Right ventricle myocardium superior (tissue), 1 donor: ENCODE measurements at places on chromosomes 16 and 17.

- DNase-seq = peak; percentile 88
Measured at GRCh38 chr16:711548-712320, 3.2 kb upstream of the METRN start.

GRCh38 chr16:88465387-88465983 is 12.4 kb downstream of the ZFPM1 start:
- no peak for DNase-seq

DNA sequence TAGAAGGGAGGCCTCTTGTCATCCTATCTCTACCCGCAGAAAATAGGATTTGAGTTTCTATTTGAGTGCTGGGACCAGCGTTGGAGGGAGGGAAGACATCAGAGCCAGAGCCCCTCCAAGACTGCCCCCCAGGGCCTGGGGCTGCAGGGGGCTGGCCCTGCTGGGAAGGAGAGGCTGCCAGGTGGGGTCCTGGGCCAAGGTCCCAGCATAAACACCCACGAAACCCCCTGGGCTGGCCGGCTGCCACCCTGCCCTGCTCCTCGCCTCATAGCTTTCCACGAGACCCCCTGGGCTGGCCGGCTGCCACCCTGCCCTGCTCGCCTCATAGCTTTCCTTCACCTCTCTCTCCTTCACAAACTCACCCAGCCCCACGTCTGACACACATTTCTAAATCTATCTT is 10.6 kb upstream of the TEX19 start:
- peak; percentile 37 for DNase-seq

GRCh38 chr17:14196377-14196997 is 40.2 kb downstream of the CDRT15 start:
- DNase-seq = no peak

DNA sequence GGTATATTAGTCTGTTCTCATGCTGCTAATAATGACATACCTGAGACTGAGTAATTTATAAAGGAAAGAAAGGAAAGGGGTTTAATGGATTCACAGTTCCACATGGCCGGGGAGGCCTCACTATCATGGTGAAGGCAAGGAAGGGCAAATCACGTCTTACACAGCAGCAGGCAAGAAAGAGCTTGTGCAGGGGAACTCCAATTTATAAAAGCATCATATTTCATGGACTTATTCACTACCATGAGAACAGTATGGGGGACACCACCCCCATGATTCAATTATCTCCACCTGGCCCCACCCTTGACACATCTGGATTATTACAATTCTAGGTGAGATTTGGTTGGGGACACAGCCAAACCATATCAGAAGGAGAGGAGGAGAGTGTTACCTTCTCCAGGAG is 17.7 kb upstream of the XYLT1 start:
- no peak for DNase-seq

- DNase-seq = no peak
Measured at GRCh38 chr16:28859326-28859725, 4.3 kb upstream of the SH2B1 start.

GRCh38 chr16:86874141-86874540 is 295.8 kb downstream of the FOXL1 start:
- DNase-seq = no peak

DNA sequence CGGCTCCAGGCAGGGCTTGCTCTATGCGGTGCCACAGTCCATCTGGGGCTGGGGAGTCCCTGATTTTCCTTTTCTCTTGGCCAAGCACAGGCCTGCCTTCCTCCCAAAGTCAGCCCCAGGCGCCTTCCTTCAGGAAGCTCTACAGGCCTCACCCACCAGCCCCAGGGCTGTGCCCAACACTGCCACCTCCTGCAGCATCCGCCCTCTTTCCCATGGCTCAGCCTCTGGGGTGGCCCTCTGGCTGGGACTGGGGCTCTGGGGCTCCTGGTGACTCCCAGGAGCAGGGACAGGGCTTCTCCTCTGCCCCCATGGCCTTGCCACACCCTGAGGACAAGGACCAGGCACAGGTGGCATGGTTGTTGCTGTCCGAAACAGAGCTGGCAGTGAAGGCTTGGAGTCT is 817 bp downstream of the ITGB4 start:
- no peak for DNase-seq

DNA sequence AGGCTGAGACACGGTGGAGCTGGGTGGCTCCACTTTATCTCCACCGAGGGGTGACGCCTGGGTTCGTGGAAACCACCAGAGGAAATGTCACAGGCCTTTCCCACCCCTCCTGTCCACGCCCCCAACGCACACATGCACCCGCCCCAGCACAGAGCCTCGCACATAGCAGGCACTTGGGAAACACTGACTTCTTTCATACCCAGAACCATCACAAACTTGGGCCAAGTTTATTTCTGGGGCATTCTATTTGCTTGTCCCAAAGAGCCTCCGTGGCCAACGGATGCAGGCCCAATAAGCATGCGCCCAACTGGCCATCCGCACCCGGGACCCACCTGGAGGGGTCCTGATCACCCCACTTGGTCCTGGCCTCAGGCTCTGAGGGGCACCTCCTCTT is 3.3 kb downstream of the BCAR1 start:
- DNase-seq = no peak

GRCh38 chr17:31565652-31566051 is 174.2 kb downstream of the RAB11FIP4 start:
- DNase-seq = no peak

DNA sequence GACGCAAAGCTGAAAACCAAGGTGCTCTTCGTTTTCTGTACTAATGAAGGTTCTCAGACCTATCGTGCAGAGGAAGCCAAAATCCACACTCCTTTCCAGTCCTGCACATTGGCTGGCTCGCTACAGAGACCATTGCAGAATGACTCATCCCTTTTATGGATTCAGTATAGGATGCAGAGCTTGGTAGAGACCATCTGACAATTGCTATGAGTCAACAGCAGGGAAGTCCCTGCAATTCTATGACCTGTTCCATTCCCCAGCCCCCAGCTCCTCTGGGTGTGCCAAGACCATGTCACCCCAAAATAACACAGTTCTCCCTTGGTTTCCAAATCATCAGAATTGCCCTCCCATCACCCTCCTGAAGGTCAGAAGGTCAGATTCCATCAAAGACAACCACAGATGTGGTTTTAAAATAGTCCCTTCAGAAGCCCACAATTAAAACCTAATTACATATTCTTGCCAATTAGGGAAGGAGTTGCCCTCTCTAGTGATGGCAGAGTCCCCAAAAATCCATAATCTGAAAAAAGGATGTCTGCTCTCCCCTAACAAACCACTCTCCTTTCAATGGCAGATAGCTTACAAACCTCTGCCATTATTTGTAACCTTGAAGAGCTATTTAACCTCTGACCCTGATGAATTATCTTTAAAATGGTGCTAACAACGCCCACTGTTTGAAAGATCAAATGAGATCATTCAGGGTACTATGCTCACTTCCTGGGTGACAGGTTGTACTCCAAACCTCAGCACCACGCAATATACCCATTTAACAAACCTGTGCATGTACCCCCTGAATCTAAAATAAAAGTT is 108.2 kb upstream of the RBBP6 start:
- no peak for DNase-seq

- no peak for DNase-seq
Measured at GRCh38 chr16:9682320-9682719, 499.9 kb downstream of the GRIN2A start.

DNA sequence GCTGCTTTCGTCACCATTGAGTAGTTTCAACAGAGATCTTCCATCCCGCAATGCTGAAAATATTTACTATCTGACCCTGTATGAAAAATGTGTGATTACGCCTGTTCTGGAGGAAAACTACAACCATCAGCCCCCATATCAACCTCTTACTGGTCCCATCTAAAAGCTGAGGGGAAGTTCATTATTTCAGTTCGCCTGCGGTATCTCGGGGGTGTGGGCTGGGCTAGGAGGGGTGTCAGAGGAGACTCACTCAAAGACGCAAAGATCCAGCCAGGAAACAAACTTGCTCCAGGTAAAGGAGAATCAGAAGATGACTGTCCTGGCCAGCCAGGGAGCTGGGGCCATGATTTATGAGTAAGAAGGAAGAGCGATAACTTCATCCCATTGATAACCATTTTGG is 13.7 kb downstream of the CACNG1 start:
- DNase-seq = no peak

DNA sequence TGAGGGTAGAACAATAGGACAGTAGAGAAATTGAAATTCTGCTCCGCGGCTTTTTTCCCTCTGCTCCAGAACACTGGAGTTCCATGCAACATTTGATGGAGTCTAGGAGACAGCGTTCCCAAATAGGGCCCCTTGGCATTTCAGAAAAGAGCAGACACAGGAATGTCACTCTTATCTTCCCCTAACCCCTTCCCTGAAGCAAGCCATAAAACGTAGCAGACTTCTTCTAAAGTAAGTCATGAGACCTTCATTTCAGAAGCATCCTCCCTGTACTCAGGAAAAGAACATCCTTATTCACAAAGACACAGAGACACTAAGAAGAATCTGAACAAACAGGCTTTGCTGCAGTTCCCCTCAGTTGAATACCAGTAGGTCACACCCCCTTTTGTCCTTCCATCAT is 296.1 kb upstream of the SOX9 start:
- no peak for DNase-seq

DNA sequence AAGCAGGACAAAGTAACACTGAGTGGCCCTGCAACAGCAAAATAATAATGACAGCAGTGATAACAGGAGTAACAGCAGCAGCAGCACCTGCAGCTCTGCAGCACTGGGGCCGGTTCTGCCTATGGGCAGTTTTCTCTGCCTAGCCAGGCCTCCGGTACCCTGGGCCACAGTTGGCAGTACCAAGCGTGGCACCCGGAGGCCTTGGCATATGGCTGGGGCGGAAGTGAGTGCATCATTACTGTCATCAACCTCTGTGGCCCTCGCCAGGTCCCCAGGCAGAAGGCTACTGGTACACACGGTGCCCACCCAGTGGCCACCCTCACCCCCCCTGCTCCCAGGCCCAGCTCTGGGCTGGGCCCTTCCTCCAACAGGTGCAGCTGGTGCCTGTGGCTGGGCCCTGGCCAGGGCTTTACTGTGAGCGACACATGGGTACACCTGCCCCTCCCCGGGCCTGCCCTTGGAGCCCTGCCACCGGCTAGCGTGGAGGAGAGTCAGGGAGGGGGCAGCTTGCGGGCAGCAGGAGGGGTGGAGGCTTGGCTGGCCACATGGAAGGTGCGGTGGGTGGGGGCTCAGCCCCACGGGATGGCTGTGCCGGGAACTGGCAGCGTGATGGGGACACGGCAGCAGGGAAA is 3.0 kb downstream of the KCNJ12 start:
- DNase-seq = peak; percentile 75

- DNase-seq = no peak
Measured at GRCh38 chr17:55735731-55736405, 13.2 kb upstream of the TMEM100 start.

GRCh38 chr17:13051915-13052314 is 34.1 kb upstream of the ELAC2 start:
- DNase-seq = no peak

DNA sequence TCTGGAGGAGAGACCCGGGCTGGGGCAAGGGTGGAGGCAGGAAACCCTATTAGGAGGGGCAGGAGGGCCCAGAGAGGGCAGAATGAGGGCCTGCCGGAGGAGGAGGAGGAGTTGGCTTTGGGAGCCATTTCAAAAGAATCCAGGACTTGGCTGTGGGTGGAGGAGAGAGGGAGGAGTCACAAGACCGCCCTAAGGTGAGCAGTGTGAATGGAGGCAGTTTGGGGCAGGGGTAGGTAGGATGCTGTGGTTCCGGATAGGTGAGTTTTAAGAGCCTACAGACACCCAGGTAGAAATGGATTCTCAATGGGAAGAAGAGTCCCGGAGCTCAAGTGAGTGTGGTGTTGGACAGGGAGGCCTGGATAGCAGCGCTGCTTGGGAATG is 80.3 kb downstream of the ARHGAP23 start:
- DNase-seq = peak; percentile 14

GRCh38 chr17:46890638-46891037 is 32.3 kb upstream of the GOSR2 start:
- DNase-seq = peak; percentile 51

GRCh38 chr17:31696184-31696602 is 162.9 kb downstream of the COPRS start:
- peak; percentile 91 for DNase-seq

GRCh38 chr16:17414421-17414820 is 56.3 kb downstream of the XYLT1 start:
- DNase-seq = no peak

DNA sequence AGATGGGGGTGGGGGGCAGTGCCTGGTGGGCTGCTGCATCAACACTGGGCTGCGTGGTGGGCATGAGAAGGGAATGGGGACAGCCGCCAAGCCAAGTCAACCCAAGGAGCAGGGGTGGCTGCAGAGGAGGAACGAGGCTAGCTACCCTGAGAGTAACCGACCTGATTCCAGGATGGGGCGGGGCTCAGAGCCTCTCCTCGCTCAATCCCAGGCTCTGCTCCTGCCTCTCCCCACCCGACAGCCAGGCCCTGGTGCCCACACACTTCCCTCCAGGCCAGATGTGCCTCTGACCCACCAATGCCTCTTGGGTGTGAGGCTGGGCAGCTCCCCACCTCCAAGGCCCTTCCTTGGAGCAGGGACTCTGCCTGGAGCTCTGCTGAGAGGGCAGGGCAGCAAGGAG is 2.7 kb downstream of the NPTX1 start:
- DNase-seq = no peak

DNA sequence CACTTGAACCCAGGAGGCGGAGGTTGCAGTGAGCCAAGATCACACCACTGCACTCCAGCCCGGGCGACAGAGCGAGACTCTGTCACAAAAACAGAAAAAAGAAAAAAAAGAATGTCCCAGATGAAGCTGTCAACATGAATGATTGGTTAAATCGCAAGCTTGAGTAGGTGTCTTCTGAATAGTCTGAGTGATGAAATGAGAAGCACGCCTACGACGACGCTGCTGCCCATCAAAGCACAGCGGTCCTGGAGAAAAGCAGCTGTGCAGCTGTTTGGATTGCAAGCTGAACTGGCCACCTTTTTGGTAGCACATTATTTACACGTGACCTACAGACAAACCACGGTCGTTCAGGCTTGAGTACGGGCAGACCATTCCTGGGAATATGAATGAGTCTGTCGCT is 12.5 kb downstream of the ADCY9 start:
- no peak for DNase-seq

DNA sequence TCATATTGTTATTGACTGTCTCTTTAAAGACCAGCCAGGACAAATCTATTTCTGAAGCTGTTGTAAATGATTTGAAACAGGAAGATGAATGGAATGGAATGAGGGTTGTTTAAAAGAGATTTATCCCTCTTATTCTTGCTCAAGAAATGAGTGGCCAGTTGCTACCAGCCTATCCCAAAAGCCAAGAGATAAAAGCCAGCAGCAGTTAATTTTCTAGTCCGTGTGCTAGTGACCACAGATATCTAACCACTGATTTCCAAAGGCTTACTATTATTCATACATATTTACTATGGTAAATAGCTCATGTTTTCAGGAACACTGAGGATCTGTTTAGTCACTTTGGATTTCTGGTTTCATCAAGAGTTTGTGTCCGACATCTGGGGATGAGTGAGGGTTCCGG is 105.7 kb downstream of the CDH13 start:
- no peak for DNase-seq

GRCh38 chr17:5286846-5287245 is 4.8 kb downstream of the RABEP1 start:
- DNase-seq = no peak

- peak; percentile 52 for DNase-seq
Measured at GRCh38 chr16:74480150-74481029, 59.1 kb upstream of the CLEC18B start.

- no peak for DNase-seq
Measured at GRCh38 chr17:77771998-77772397, 186.5 kb upstream of the TNRC6C start.

- DNase-seq = no peak
Measured at GRCh38 chr16:11076259-11077018, 132.1 kb downstream of the CLEC16A start.
